ENCODE measurements at places on chromosomes 11 and 22.

DNA sequence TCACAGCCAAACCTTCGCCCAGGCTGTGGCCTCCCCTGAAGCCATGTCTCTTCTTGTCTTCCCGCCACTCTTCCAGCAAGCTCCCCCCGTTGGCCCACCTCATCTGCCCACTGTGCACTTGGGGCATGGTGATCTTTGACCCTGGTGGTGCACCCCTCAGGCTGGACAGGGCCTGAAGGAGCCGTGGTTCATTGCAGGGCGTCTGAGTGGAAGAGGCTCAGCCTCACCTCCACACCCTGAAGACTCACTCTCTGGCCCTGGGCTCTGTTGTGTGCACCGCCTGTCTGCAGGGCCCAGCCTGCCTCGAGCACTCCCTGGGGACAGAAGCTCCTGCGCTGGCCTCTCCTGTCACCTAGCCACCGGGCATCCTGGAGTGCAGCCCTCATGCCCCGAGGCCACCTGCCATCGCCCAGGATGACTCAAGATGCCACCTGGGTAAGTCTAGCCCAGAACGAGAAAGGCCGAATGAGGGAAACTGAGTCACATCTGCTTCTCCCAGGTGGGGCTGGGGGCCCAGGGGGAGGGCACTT is 40.8 kb upstream of the PPARA start:
- no peak for DNase-seq

DNA sequence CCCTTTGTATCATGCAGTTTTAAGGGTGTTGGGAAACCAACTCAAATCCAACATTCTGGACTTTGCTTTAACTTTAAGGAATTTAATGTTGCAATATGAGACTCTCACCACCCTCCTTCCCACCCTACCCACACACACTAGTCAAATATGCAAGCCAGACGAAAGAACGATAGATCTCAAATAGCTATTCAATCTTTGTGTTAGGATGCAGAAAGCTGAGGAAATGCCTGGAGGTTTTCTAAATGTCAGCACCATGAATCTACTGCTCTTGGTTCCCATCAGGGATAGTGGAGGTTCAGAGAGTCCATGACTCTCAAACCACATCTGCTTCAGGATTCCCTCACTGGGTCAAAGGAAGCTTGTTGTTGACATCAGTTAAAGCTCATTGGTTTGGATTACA is 33.7 kb downstream of the EXPH5 start:
- DNase-seq: no peak

- DNase-seq: no peak
Measured at GRCh38 chr11:103927535-103927934, 108.9 kb upstream of the DDI1 start.

GRCh38 chr22:21974058-21974649 is 8.4 kb downstream of the TOP3B start:
- no peak for DNase-seq

- no peak for DNase-seq
Measured at GRCh38 chr11:10019906-10020682, 273.9 kb downstream of the SBF2 start.

DNA sequence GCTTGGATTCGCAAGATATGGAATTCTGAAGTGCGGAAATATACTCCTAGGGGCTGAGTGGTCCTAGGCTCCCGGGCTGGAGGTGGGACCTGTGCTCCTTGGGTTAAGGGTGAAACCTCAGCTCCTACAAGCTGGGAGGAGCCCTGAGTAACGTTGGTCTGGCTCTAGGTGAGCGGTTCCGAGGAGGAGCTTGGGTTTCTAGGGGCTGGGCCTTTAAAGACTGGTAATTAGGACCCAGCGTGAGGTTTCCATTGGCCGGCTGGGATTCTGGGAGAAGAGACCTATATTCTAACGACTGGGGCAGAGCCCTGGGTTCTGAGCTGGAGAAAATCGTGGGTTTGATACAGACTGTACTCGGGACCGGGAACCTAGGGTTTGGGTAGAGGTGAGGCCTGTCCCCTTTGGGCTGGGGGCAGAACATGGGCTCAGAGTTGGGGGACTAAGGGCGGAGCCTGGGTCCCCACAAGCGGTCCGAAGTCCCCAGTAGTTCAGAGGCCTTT is 882 bp upstream of the MAP4K2 start:
- no peak for DNase-seq

DNA sequence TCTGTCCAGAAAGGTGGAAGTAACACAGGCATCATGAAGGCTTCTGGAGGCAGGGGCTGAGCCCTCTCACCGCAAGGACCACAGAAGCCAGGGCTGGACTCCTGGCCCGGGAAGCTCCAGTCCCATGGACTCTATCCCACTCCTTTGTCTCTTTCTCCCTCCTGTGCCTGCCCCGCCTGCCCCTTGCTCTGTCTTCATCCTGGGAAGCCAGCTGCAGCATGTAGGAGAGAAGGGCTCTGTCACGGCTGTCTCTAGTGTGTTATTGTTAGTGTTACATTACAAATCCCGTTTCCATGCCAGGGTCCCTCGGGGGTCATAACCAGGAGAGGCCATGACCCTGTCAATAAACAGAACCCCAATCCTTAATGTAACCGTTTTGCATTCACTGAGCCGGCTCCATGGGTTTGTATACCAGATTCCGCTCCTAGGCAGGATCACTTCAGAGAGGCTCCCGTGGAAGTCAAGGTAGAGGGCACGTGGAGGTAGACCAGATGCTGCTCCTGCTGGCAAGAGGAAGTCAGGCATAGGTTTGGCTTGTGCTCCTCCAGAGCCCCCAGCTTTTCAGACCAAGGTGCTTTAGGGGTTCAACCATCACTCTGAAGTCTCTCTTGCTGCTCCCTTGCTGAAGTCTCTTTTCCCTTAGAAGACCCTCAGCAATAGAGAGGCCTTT is 293.2 kb downstream of the ETS1 start:
- no peak for DNase-seq

DNA sequence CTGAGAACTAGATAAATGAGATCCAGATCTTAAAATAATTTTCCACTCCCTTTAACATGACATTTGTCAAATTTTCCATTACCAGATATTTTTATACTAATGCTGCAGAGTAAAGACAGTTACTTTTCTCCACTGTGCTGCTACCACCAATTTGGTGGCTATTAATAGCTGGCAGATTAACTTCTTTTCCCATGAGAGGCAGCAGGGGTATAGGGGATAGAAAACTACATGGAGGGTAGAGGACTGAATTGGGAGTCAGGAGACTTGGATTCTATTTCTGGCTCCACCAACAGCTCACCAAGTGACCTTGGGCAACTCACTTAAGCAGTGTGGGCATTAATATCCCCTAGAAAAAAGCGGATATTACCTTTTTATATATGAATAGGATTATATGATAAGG is 69.2 kb downstream of the KIF18A start:
- DNase-seq: no peak

GRCh38 chr11:12006552-12007229 is 1.7 kb downstream of the DKK3 start:
- no peak for DNase-seq

DNA sequence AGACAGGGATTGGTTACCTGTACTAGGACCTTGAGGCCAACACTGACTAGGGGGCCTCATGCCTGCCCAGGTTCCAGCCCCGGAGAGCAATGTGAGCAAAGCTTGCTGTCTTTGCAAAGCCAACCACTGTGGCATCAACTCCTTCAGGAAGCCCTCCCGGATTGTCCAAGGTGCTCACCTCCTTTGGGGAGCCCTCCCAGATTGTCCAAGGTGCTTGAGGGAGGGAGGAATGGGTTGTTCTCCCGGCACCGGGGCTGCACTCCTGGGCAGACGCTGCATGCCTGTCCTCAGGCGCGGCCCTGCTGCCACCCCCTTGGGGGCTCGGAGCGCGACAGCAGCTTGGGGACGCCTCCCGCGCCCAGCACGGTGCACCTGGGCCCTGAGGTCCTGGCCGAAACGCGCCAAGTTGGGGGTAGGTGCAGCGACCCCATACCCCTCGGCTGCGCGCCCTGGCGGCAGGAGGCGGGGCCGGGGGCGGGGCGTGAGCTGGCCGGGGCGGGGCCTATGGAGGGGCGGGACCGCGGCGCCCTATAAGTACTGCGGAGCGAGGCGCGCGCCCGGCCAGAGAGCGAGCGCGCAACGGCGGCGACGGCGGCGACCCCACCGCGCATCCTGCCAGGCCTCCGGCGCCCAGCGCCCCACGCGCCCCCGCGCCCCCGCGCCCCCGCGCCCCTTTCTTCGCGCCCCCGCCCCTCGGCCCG is at the start of gene CD81:
CD81 (plus strand) TSS at position 560 of the 701 bp plus-strand sequence. CDS start 240 bp downstream, outside the sequence.
- DNase-seq: peak; percentile 12

GRCh38 chr11:69130654-69131053 is 25.1 kb upstream of the SMIM38 start:
- no peak for DNase-seq

DNA sequence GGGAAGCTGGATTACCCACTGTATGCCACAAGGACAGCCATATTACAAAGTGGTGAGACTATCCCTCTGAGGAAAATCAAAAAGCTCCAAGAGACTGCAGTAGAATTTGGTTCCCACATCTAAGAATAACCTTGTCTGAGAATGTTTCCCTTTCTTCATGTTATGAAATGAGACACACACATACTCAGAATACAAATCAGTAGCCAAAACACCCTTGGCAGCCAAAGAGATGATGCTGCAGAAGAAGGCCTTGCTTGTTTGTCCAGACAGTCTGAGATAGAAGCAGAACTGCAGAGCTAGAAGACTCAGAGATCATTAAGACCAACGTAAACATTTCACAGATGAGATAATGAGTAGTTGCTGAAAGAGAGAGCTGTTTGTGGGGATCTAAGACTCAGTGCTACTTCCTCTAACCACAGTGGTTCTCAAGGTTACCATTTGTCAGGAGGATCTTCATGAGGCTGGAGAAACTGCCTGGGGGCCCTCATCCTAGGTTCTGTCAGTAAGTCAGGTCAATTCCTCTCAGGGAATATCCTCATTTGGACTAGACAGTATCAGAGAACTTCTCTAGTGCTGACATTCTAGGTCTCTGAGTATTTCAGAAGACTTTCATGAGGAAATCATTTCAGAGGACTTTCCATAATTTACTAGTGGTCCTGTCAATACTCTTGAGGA is 38.9 kb downstream of the RELT start:
- DNase-seq: no peak

DNA sequence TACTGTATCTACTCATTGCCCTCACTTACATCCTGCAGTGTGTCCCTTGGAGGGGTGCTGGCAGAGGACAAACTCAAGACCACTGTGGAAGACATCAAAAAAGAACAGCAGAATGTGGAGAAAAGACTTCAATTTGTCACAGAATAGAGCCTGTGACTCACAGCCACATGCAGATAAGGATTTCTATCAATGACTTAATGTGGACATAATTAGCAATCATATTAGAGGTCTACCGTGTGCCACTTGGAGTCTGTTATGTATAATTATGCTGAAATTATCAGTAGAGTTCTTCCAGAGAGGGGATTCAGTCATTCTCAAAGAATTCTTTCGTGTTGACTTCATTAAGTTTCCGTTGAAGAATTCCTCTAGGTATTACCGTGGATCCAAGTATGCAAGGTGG is 473.5 kb downstream of the MIAT start:
- no peak for DNase-seq

- no peak for DNase-seq
Measured at GRCh38 chr11:70109006-70109405, 30.9 kb downstream of the ANO1 start.

DNA sequence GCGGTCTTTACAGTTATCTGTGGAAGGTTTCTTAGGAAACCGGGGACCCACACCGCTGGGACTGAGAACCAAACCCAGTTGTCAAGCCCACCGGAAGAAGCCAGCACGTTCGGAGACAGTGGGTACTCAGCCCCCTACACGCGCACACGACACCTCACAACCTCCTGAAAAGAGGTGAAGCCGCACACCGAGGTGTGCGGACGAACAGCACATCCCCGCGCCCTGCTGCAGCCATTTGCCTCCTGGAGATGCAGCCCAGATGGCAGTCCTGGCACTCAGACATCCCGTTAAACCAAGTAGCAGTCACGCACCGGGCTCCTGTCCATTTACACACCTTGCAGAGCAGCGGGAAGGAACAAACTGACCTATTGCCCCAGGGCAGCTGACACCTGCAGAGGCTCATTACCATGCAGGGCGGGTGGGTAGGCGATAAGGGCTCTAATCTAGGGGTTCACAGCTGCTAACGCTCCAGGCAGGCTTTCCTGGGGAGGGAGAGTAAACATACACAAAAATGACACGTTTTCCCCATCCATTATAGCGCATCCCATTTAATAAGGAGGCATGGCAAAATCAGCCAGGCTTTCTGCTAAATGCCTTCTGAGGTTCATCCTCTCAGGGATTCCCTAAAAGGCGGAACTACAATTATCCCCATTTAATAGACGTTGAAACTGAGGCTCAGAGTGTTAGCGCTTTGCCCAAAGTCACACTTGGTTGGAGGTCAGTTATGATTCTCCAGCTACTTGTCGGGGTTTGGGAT is 864 bp upstream of the EHBP1L1 start:
- DNase-seq: peak; percentile 46

DNA sequence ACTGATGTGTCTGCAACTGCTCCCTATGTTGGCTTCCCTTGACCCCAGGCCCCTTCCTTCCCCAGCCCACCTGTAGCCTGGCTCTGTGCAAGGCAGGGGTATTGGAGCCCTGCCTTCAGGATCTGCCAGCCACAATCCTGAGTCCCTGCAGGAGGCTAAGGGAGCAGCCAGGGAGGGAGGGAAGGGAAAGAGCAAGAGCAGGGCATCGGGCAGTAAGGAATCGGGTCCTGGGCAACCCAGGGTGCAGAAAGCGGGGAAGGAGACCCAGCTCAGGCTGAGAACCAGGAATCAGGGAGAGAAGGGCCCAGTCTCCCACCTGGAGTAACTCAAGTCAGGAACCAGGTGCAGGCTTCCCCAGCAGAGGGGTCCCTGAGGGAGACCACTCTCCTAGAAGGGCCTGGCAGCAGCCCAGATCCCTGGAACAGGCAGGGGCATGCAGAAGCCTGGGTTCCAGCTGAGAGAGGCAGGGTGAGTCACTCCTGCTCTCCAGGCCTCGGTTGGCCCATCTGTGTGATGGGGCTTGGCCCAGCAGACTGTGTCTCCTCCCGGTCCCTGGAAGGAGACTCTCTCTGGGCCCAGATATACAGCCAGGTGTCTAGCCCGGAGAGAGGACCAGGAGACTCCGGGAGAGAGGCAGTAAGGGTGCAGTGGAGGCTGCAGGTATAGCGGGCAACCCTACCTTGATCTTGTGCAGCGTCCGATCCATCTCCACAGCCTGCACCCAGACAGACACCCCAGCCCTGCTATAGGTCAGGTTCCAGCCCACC is 13.4 kb downstream of the STARD10 start:
- no peak for DNase-seq

- no peak for DNase-seq
Measured at GRCh38 chr22:40727070-40727963, 48.0 kb downstream of the MCHR1 start.

- DNase-seq: no peak
Measured at GRCh38 chr22:30893434-30894370, 74.9 kb downstream of the MORC2 start.

GRCh38 chr11:34614344-34615104 is 6.4 kb upstream of the EHF start:
- DNase-seq: no peak

- no peak for DNase-seq
Measured at GRCh38 chr11:126319374-126319740, 15.5 kb downstream of the DCPS start.

DNA sequence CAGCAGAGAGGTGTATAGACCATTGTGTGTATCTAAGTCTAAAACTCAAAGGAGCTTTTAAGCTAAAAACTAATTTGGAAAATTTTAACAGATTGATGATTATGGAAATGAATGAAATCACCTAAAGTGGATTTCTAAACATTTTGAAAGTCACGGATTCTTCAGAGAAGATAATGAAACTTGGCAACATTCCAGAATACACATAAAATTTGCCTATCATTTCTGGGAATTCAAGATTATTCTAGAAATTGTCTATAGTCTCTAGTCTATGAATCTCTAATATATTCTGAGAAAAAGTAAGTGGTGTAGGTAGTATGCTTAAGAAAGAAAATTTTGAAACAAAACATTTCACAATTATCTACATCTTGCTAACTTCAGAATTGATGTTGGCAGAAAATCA is 1117.9 kb upstream of the CNTN5 start:
- no peak for DNase-seq

GRCh38 chr11:44904261-44905020 is 46.2 kb downstream of the TP53I11 start:
- no peak for DNase-seq

All from SW 1271 (cell line).